Mesangial cell (primary cell): ENCODE measurements at places on chromosomes 16 and 17. TPM values are rescaled to one million over a fixed set of nuclear protein-coding genes. Genes with fewer than 3 reads are reported as not detected.

NME3 gene
- 61.8 and 131 TPM in 2 replicates for total RNA-seq

KRTAP3-3 gene
- total RNA-seq = not detected in 2 replicates

FAM171A2 gene
- total RNA-seq = 11.4 and 17.0 TPM in 2 replicates

ZNF771 gene
- total RNA-seq = 7.4 and 8.6 TPM in 2 replicates

USP43 gene
- total RNA-seq = 4.6 and 8.4 TPM in 2 replicates

KRT33B gene
- total RNA-seq = not detected in 2 replicates

NPIPA8 gene
- not detected in 2 replicates for total RNA-seq

KCNH4 gene
- total RNA-seq = not detected in 2 replicates

KRTAP4-1 gene
- not detected in 2 replicates for total RNA-seq

FOXJ1 gene
- total RNA-seq = 0.81 and 5.8 TPM in 2 replicates

BIRC5 gene
- total RNA-seq = 12.2 and 122 TPM in 2 replicates

TBC1D26 gene
- total RNA-seq = under 0.01 TPM in 1 of 2 replicates, not detected in the other

ALOX15 gene
- under 0.01 TPM in 1 of 2 replicates, not detected in the other for total RNA-seq

CCL7 gene
- total RNA-seq = not detected in 2 replicates

SMTNL2 gene
- 0.33 and 16.9 TPM in 2 replicates for total RNA-seq

AHSP gene
- not detected in 2 replicates for total RNA-seq

TMIGD1 gene
- total RNA-seq = not detected in 2 replicates

TBC1D3I gene
- 2.5 TPM in 1 of 2 replicates, not detected in the other for total RNA-seq

YBX2 gene
- 0.16 and 0.63 TPM in 2 replicates for total RNA-seq

HLF gene
- 1.3 TPM in 1 of 2 replicates, not detected in the other for total RNA-seq

DNASE1 gene
- total RNA-seq = 10.6 and 17.7 TPM in 2 replicates

CACNG5 gene
- not detected in 2 replicates for total RNA-seq

PRAC2 gene
- total RNA-seq = not detected in 2 replicates

TMEM238L gene
- total RNA-seq = not detected in 2 replicates
